ENCODE measurements at places on chromosomes 7 and 10.

DNA sequence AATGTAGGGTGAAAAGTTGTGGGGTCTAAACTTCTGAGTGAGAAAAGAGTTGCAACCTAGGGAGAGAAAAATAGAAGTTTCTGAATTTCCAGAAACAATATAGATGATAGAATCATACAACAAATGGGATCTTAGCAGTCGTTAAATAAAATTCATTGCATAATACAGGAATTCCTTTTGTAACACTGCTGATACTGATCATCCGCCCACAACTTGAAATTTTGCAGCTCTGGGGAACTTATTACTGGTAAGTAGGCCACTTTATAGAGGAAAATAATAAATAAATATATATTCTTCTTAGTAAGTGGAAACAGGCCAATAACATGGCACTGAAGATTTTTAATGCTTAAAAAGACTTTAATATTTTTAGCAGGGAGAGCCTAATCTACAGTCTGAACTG is 81.9 kb upstream of the SMIM30 start:
- no peak for DNase-seq

GRCh38 chr7:256981-257646 is 32.9 kb upstream of the FOXL3 start:
- no peak for DNase-seq

GRCh38 chr10:119497243-119497642 is 45.3 kb downstream of the RGS10 start:
- no peak for DNase-seq

DNA sequence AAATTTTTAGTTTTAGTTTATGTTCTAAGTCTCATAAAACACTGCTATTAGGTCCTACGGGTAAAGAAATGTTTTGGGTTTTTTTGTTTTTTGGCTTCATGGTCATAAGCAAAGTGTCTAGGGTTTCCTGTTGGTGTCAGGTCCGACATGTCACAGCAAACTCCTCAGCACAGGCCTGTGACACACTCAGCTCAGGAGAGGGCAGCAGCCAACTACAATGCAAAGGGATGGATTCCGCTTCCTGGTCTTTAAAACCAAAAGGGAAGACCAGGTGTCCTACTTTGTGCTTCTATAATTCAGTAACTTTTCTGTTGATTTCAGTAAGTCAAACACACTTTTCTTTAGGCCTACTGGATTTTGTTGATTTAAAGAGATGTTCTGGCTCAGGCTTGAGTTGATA is 83.8 kb upstream of the MACROH2A2 start:
- DNase-seq: no peak

DNA sequence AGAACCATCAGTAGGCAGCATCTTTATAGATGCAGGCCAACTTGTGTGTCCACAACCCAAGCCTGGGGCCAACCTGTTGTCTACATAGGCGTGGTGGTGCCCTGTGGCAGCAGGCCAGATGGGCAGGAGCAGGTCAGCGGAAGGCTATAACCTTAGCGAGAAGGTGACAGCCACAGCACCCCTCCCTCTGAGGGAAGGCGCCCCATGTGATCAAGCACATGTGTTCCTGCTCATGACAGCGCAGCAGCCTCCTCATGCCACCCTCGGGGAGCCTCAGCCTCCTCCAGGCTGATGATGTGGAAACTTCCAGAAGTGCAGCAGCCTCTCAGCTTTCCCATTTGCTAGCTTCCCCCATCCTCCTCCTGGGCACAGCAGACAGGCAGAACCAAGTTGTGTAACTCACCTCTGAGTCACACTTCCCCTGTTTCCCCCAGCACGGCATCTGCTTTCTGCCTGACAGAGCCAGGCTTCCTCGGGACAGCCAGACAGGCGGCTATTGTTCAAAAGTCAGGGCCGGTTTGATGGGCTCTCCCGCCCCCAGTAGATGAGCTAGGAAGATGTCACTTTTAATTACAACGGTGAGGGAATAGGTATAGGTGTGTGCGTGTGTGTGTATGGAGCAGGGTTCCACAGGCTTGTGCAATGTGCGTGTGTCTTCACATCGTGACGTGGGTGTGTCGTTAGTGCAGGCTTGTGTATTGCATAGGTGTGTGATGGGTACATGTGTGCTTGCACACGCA is 312.0 kb upstream of the ZMIZ1 start:
- DNase-seq: no peak

- DNase-seq: no peak
Observed at GRCh38 chr10:107169516-107169915, 5.0 kb upstream of the SORCS1 start.

- DNase-seq: no peak
Observed at GRCh38 chr10:118500477-118501104, 94.9 kb downstream of the PRLHR start.
